SHP77 treated with DMSO at 0.1 percent for 48 hours (cell line): ENCODE measurements at places on chromosomes 2 and 18.
A peak's percentile ranks its signal among the peaks of the same experiment; 100 is the strongest.

DNA sequence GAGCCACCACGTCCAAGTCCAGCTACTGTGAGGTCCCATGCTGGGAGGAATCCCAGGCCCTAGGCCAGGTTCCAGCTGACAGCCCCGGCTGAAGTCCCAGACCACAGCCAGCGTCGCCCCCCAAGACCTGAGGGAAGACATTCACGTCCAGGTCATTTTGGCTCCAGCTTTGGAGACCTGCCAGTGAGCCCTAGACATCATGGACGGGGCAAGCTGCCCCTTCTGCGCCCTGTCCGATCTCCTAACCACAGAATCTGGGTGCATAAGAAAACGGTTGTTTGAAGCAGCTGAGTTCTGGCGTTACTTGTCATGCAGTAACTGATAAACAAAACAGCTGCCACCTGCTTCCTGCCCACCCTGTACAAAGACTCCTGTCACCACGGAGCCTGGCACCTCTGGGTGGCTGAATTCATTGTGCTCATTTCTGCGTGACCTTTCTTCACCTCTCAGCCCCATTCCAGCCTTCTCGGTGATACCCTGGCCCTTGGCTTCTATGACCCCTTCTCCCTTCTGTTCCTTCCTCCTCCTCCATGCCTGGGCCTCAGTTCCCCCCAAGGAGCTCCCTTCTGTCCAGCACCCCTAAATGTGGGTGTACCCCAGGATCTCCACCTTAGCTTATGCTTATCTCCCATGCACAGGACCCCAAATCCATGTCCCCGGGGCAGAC is 72.6 kb upstream of the SMAD7 start:
- no peak for DNase-seq

- DNase-seq = peak; percentile 77
Measured at GRCh38 chr18:13520306-13520705, 206.1 kb downstream of the FAM210A start.

DNA sequence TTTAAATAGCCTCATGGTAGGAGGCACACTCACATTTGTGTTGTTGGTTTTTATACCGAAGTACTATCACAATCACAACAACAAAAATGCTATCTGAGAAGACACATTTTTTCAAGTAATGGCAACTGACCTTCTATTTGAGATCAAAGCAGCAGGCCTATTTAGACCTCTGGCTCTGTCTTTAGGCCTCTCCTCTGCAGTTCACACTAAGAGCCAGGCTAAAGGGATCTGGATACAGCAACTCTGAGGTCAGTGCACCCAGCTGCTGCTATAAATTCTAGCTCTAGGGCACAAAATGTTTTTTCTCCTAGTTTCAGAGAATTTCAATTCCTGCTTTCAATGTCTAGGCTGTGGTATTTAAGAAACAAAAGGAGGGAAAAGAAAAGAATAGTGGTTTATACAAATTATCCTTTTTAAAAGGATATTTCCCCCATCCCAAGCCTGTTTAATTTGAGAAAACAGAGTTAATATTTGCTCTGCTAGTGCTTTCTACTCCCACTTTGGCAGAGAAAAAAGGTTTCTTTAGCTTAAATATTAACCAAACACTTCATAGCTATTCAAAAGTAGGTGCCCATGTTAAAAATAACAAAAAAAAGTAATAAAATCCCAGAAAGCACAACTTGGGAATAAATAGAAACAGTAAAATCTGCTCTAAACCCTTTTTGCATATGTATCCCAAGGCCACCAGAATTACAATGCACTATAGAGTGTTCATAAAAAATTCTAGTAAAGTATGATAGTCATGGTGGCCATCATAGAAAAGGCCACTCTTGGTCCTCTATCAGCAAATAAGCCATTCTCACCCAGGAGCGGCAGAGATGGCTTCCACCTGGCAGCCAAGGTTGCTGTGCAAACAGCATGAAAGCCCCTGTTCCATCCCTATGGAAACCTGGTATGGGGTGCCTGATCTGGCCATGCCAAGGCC is 293.6 kb upstream of the SESTD1 start:
- DNase-seq = no peak

- no peak for DNase-seq
Measured at GRCh38 chr2:167900435-167901114, 346.8 kb downstream of the STK39 start.

GRCh38 chr2:46983065-46983801 is 67.6 kb upstream of the MCFD2 start:
- no peak for DNase-seq
